ENCODE measurements at places on chromosomes 1 and 21.

DNA sequence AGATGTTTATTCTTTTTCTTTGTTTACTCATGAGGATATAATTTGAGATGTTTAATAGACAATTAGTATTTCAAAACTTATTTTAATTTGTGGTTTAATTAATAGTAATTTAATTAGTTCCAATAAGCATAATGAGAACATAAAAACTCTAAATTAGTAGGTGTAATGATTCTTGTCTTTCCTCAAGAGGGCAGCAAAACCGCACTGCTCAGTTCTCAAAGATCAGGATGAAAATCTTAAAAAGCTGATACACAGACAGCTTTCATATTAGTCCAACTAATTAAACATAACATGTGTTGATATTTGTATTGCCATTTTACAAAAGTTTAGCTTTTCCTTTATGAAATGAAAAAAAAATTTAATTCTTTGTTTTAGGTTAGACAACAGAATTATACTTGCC, 106.7 kb upstream of the C21orf91 start:
- DNase-seq: no peak

DNA sequence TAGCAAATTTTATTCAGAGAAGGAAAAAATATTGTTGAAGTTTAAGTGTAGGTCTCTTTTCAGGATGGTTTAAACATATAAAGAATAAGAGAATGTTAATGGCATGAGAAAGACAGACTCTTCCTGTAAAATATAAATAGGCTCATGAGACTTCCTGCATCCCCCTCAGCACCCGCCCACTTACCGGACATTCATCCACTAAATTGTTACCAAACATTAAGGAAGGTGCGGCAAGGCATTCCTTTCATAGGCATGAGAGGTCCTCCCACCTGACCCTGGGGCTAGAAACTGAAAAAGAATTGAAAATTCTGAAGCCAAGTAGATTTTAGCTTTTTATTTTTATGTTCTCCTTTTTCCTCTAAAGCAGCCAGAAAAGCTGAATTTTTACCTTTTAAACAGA, 10.6 kb upstream of the USP1 start:
- DNase-seq: no peak

- no peak for DNase-seq
Measured at GRCh38 chr1:42680055-42680454, 2.2 kb upstream of the YBX1 start.

- peak; percentile 77 for DNase-seq
Measured at GRCh38 chr1:6602669-6603237, at the start of gene KLHL21. TSS of gene KLHL21 (minus strand) at chr1:6602869. CDS start at chr1:6602817, 52 bp downstream.

- no peak for DNase-seq
Measured at GRCh38 chr1:12540580-12541273, 77.3 kb downstream of the DHRS3 start.

DNA sequence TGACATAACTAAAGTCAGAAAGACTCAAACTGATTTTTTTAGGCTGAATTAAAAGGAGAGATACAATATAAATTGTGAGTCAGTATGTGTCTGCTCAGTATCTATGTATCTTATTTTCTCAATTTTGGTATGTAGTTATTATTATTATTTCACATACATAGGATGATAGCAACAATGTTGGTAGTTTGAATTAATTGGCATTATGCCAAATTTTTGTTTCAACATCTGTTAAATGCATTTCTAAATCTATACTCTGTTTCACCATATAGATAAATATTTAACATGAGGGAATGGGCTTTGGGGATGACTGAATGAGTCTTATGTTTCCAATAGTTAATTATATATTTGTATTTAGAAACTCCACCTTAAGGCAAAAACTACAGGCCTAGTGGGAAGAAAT, 12.6 kb upstream of the HMCN1 start:
- DNase-seq: no peak

GRCh38 chr1:36408479-36408878, 10.8 kb upstream of the LSM10 start:
- no peak for DNase-seq

DNA sequence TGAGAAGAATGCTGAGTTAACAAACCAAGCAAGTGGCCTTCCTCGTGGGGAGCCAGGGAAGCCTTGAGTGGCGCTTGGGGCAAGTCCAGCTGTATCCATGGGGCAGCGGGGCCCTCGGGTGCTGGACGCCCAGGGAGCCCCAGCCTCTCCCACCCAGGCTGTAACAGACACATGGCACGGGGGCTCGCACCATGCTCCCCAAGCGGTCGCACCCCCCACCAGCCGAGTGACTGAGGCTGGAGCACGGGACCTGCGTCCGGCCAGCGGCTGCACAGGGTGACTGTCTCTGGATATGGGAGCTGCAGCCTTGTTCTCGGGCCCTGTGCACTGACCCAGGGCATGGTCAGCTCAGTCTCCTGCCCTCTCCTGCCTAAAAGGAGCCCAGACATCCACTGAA, 53.9 kb upstream of the ACTRT2 start:
- no peak for DNase-seq

DNA sequence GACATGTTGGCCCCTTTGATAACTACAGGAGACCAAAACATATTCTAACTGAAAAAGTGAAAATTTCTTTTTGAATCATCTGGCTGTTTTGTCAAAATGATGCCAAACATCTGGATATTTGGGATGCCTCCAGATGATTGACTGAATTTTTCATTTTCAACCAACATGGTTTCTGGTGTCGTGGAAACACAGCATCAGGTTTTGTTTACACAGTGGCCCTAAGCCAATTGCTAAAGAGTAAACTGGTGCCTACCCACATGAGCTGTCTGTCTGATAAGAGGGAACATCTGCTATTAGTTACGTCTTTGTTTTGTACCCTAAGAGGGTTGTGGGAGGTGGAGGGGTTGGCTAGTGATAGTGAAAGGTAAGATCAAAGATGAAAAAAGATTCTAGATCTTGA, 204.8 kb downstream of the KCNK2 start:
- no peak for DNase-seq

- peak; percentile 69 for DNase-seq
Measured at GRCh38 chr1:99685516-99686180, 39.7 kb downstream of the PALMD start.

GRCh38 chr1:210631399-210631798, 302.7 kb downstream of the HHAT start:
- DNase-seq: no peak

- no peak for DNase-seq
Measured at GRCh38 chr1:234886081-234886984, 242.3 kb downstream of the TOMM20 start.

All from amygdala (tissue), 56 donors.